ENCODE measurements at places on chromosomes 5 and 9. TPM values are rescaled to one million over a fixed set of nuclear protein-coding genes. Genes with fewer than 3 reads are reported as not detected.

The ADGRV1 gene
- total RNA-seq: 2.3 TPM

The PTRH1 gene
- 47.4 TPM for total RNA-seq

The CCDC192 gene
- total RNA-seq: not detected

The PCDHGA2 gene
- 0.72 TPM for total RNA-seq

The PPP3R2 gene
- total RNA-seq: not detected

The TSLP gene
- total RNA-seq: 0.07 TPM

The NELFB gene
- 47.7 TPM for total RNA-seq

The CD14 gene
- not detected for total RNA-seq

The NKD2 gene
- not detected for total RNA-seq

GRCh38 chr5:73448463-73449136, at the start of gene FOXD1:
FOXD1 (minus strand) TSS chr5:73448777; CDS start chr5:73448362, 415 bp downstream.
- DNase-seq: peak; percentile 50

DNA sequence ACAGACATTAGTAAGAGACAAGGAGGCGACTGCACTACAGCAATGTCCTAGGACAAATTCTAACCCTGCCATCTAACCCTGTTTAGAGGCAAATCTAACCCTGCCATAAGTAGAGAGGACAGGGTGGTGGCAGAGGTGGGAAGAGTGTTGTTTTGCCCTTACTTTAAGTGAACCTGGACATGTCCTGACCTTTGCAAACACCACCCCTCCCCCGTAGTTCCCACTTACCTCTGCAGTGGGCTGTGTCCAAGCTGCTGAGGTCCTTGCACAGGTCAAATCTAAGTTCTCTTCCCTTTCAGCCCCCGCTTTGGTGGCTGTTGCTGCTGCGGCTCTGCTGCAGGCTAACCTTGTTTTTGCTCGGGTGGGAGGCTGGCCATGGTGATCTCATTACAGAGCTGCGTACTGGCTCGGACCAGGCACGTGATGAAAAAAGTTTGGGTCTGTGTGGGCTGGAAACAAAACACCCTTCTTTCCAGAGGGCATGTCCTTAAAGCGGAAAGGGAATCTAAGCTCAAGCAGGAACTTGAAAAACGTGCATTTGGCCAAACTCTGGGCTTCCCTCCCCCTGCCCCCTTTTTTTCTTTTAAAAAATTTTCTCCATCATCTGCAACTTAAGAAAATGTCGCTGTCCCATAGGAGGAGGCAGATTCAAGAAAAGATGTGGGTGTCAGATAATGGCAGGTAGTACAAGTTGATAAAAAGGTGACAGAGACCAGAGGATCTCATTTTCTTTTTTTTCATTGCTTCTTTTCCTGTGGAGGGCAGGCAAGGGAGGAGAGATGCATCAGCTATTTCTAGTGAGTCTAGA, at the start of gene FAXDC2:
TSS of gene FAXDC2 (minus strand) at position 349 of the 808 bp plus-strand sequence. CDS start 12,425 bp downstream, outside the sequence.
- DNase-seq: no peak

DNA sequence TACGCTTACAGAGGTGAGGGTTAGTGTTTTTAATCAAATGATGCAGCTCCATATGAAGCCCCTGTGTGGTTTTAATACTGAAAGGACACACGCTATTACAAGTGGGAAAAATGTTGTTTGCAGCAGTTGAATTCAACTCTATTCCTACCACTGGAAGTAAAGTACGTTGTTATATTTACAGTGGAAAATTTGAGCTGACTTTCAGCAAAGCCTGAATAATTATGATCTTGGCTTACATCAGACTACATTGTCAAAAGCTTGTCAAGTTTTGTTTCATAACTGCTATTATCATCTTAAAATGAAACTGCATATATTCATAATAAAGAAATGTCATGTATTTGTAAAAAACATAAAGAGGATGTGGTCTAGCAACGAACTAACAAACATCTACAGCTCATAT, 818.5 kb downstream of the SEMA5A start:
- DNase-seq: no peak

- DNase-seq: no peak
Measured at GRCh38 chr9:3758816-3759576, 233.2 kb upstream of the RFX3 start.

DNA sequence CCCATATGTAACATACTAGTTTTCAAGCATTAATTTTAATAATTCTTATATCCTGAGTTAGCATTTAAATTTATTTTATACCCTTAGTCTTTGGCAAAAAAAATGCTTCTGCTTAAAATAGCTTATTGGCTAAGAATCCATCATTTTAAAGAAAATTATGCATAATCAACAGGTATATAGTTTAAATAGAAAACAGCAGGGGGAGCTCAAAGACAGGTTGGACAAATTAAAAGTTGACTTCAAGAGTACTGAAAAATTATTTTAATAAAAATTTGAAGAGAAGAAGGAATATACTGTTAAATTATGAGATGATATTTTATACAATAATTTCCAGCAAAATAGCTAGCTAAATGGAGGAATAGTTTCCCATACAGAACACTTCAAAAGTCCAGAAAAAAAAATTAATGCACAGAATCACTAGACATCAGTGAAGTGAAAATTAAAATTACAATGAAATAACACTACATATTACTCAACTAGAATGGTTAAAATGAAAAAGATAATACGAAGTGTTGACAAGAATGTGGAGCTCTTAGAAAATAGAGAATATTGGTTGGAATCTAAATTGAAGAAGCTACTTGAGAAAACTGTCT, 387.1 kb downstream of the PDE4D start:
- no peak for DNase-seq

All from epithelial cell of proximal tubule (primary cell).